NCI-H524 (cell line): ENCODE measurements at places on chromosomes 6 and 20.
A peak's percentile ranks its signal among the peaks of the same experiment; 100 is the strongest.

GRCh38 chr6:27630727-27631608 lies 158.1 kb upstream of the ZNF184 start:
- peak; percentile 56 for DNase-seq

DNA sequence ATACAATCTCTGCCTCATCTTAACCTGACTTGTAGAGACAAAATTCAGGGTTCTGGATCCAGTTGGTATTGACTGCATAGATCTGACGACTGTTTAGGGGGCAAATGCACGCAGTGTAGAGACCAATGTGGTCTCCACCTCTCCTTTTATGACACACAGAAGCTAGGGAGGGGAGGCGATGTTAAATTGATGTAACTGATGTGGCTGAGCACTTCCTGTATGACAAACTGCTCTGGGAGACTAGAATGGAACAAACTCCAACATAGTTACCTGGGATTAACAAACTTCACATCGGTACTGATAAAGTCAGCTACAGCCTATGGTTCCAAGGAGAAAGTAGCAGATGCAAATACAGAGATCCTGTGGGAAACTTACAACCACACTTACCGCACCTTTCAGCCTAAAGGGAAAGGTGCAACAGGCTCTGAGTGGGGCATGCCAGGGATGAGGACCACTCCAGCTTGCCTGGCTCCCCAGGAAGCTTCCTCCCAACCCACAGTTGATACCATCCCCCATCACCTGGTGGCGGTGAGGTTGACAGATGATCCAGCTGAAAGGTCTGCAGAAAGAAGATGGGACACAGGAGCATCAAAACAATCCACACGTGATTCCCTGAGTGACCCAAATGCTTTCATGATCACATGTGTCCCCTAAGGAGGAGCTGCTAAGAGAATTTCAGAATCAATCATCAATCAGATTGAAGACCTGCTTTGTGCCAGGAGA lies 60.6 kb upstream of the MRPS10 start:
- DNase-seq: no peak

DNA sequence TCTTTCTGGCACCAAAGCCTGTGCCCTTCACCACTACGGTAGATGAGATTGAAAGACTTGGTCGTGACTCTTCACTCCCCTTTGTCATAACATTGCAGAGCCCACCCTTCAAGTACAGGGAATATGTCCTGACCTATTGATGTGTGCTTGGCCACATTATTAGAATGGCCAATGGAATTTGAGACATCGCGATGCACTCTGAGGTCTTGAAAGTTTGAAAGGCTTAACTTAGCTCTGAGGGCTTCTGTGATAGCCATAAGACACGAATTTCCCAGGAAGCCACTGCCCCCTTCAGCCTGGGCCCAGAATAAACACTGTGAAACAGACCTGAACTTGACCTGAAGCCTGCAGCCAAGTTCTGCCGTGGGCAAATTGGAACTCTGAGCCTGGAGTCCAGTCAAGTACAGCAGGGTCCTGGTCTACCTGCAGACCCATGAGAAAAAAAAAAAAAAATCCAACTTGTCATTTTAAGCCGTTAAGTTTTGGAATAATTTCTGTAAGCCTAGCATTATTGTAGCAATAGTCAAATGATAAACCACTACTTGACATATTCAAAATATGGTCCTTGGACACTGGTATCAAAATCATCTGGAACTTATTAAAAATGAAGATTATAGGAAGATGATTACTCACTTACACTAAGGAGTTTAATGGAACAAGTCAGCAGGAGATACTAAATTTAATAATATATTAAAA lies 36.9 kb upstream of the TRAF3IP2 start:
- peak; percentile 40 for DNase-seq

GRCh38 chr6:13437218-13437996 lies 50.0 kb downstream of the GFOD1 start:
- no peak for DNase-seq

GRCh38 chr6:99458319-99458718 lies 33.2 kb upstream of the PNISR start:
- DNase-seq: peak; percentile 45
